HTR-8/SVneo (cell line): ENCODE measurements at places on chromosomes 3 and 15.

GRCh38 chr3:136276049-136276755, 26.1 kb downstream of the PCCB start:
- DNase-seq: no peak

- DNase-seq: no peak
Observed at GRCh38 chr3:71189480-71189879, 394.0 kb downstream of the FOXP1 start.

- no peak for DNase-seq
Observed at GRCh38 chr3:71972031-71972430, 187.1 kb upstream of the PROK2 start.

GRCh38 chr3:101351829-101352228, 31.5 kb upstream of the IMPG2 start:
- DNase-seq: no peak

- DNase-seq: no peak
Observed at GRCh38 chr3:24832891-24833290, 338.2 kb upstream of the THRB start.

- no peak for DNase-seq
Observed at GRCh38 chr3:89613241-89613640, 505.8 kb downstream of the EPHA3 start.

GRCh38 chr3:175121225-175121624, 262.1 kb downstream of the NAALADL2 start:
- no peak for DNase-seq

DNA sequence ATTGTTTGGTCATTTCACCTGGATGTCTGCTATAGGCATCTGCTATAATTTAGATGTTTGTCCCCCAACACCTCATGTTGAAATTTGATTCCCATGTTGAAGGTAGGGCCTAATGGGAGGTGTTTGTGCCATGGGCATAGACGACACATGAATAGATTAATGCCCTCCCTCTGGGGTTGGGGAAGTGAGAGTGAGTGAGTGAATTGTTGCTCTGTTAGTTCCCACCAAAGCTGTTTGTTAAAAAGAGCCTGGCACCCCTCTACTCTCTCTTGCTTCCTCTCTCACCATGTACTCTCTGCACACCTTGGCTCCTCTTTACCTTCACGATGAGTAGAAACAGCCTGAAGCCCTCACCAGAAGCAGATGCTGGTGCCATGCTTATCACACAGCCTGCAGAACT, 23.9 kb upstream of the SORD start:
- DNase-seq: no peak
